Pulmonary artery endothelial cell (primary cell): ENCODE measurements at places on chromosomes 6 and 20.

DNA sequence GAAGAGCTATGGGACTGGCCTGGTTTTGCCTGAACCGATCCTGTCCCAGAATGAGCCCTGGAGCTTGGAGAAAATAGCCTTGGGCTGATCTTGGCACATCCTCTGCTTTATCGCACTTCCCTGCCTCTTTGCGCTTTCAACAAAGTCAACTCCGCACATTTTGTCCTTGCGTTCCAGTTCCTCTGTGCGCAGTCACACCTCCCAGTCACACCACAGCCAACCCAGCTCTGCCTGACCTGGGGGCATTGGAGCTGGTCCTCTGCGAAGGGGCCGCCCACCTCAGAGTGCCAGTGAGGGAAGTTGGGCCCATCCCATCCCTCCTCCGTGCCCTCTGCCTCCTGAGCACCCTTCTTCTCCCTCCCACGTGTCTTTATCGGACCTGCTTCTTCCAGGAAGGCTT is 16.9 kb upstream of the UQCC2 start:
- DNase-seq = no peak

DNA sequence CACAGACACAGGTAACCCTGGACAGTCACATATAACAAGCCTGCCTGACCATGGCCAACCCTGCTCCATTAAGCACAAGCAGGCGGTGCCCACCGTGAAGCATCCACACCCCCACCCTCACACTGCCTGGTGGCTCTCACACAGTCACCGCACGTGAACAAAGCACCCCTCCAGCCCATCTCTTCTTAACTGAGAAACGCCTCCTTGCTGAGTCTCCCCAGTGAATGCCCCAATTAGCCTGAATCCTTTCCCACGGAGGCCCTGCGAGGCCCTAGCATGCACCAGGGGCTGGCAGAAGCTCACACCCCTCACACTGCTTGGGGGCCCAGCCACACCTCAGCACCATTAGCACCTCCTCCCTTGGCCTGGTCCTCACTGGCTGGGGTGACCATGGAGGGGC is 72.3 kb downstream of the GRM4 start:
- DNase-seq = no peak

GRCh38 chr20:20317621-20318364 is 50.1 kb upstream of the INSM1 start:
- DNase-seq = no peak

DNA sequence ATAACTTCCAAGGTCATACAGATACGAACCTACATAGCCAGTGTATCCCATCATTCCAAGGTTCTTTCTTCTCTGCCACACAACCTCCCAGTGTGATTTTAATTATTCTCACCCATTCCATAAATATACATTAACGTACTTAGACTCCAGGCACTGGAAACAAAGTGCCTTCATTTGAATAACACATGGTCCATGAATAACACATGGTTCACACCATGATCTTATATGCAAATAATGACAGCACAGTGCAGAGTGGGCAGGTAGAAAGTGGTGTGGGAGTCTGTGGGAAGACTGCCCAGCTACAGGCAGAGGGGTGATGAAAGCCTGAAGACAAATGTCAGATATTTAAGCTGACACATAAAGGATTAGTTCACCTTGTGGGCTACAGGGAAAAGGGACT is 425.2 kb downstream of the HACE1 start:
- no peak for DNase-seq

DNA sequence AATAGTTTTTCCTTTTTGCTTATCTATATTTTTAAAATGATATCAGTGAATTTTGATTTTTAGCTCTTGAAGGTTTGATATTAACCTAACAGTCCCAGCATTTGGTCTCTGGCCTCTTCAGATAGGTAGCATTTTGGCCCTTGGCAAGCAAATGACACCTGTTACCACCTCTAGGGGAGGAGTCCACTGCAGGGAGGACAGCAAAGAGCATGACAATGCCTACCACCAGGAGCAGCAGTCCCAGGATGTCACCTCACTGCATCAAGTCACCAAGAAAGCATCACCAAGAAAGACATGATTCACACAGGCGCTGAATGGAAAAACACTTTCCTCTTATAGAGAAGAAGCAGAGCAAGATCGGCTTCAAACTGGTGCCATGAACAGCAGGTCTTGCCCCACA is 224.3 kb downstream of the UBE3D start:
- no peak for DNase-seq

DNA sequence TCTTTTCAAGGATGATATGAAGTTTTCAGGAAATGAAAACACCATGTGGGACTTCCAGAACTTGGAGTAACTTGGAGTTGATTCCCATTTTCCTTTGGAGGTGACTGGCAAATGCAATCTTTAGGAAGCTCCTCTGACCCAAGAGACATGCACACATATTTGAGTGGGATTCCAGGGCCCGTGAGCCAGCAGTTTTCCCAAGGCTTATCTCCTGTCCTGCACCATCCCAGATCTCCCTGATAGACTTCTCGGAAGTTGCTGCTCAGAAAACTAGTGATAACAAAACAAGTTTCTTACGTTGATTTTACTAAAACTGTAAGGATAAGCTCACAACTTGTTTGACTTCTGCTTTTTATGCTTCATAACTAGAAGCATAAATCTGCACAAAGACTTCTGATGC is 25.6 kb downstream of the SLC35F1 start:
- DNase-seq = no peak

- no peak for DNase-seq
Observed at GRCh38 chr6:116450185-116450710, 10.9 kb upstream of the CALHM6 start.

- DNase-seq = peak; percentile 17
Observed at GRCh38 chr6:135066397-135066796, 11.8 kb upstream of the HBS1L start.

GRCh38 chr6:98880486-98880885 is 46.1 kb downstream of the POU3F2 start:
- DNase-seq = no peak

DNA sequence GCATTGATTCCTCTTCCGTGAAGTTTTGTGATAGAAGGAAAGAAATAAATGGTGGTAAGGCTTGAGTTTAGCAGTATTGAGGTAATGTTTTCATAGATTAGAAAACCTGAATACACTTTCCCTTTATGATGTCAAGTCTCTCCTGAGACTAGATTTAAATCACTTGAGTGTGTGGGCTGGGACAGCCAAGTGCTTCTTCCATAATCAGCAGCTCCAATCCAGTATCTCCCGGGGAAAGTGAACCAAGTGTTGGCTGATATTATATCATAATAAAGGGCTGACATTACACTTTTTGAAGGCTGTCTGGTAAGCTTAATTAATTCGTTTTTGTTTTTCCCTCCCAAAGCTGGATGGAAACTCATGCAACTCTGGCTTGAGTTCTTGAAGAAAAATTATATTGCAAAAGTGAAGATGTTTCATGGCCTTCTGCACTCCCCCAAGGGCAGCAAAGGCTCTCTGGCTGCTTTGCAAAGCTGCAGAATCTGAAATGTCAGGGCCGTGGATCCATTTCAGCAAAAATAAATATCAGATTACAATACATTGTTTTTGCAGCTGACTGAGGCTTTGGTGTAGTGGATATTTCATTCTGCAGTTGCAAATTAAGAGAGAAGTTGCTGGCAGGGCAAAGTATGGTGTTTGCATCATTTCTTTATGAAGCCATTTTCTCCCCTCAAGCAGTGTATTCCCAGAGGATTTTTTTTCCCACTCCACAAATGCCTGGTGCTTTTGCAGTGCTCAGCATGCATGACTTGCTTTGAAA is 101.2 kb downstream of the MKKS start:
- DNase-seq = no peak

DNA sequence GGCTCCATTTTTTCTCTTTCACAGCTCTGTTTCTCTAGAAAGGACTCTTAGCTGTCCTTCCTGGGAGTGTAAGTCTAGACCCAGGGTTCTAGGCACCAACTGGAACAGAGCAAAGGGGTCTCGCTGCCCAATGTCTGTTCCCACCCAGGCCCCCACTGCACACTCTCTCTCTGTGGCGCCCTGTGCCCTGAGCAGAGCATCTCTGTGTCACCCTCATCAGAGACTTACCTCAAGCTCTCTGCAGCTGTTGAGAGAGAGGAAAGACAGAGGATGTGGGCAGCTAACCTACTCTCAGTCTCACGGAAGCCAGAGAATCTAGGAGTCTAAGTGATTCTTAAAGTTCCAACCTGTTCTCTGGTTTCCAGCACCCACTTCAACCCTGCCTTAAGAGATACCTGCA is 9.5 kb downstream of the NCR2 start:
- no peak for DNase-seq

- DNase-seq = no peak
Observed at GRCh38 chr6:42417641-42418112, 34.0 kb downstream of the TRERF1 start.

DNA sequence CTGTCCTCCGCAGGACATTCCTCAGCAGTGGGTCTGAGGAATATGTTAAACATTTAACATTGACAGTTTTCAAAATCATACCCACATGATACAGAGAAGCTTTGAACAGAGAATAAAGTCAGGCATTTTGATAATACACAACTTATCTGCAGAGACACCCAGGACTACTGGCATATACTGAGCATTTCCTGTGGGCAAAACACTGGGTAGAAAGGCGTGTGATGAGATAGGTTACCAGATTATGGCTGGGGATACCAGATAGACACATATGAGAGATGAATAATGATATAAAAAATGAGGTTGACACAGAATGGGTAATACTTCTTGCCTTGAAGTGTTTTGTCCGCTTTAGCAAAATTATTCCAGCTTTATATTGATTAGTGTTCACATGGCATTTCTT is 31.4 kb upstream of the TRIM26 start:
- no peak for DNase-seq

- no peak for DNase-seq
Observed at GRCh38 chr20:35709259-35709658, 10.1 kb downstream of the ROMO1 start.

DNA sequence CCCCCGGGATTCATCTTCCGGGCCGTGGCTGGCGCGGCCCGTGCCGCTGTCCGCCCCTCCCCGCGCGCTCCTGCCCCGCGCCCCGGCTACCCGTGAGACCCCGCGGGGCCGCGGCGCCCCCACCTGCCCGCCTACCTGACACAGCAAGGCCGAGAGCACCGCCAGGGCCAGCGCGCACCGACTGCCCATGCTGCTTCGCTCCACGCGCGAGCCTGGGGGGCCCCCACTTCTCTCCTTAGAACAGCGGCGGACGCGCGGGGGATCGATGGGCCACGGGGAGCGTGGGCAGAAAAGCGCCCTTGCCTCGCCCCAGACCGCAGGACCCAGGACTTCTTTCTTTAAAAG is 955 bp downstream of the DLL1 start:
- no peak for DNase-seq
